Retinal pigment epithelial cell (primary cell): ENCODE measurements at places on chromosomes 5 and 9.

- no peak for DNase-seq
Observed at GRCh38 chr5:151677776-151678545, 8.8 kb downstream of the SPARC start.

DNA sequence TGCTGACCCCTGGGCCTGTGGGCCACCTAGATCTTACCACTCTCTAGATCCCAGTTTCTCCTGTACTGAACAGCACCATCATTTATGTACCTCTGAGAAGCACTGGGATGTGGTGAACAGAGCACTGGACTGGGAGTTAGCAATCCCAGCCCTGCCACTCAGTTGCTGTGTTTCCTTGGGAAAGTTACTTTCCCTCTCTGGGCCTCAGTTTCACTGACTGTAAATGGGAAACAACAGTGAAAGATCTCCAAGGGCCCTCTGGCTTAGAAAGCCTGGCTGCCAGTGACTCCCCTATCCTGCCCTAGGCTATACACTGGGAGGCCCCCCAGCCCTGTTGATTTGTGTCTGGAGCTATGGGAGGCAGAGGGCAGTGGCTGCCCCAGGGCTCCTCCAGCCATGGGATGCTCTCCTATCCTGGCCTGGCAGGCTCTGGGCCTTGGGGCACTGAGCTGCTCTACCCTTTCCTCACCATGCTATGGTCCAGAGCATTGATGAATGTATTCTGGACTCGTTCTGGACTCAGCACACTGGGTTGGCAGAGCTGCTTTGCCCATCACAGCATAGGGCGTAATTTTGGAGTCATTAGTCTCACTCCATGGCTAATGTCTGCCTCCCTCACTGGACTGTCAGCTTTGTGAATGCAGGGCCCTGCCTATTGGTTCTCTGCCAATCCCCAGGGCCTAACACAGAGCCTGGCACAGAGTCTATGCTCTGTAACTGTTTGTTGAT is 99.3 kb downstream of the RGS3 start:
- no peak for DNase-seq

- no peak for DNase-seq
Observed at GRCh38 chr9:132447346-132447745, 37.3 kb downstream of the CFAP77 start.

GRCh38 chr5:91306497-91306896 is 76.6 kb downstream of the ARRDC3 start:
- no peak for DNase-seq

DNA sequence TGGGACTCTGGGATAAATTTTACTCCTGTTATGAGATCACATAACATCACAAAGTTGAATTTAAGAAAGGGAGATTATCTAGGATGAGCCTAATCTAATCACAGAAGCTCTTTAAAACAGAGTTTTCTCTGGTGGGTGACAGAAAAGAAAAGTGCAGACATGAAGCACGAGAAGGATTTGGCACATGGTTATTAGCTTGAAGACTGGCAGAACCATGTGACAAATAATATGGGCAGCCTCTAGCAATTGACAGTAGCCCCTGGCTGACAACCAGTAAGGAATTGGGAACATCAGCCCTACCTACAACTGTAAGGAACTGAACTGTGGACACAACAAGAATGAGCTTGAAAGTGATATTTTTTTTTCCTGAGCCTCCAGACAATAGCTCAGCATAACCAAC is 243.1 kb downstream of the HTR1A start:
- no peak for DNase-seq

DNA sequence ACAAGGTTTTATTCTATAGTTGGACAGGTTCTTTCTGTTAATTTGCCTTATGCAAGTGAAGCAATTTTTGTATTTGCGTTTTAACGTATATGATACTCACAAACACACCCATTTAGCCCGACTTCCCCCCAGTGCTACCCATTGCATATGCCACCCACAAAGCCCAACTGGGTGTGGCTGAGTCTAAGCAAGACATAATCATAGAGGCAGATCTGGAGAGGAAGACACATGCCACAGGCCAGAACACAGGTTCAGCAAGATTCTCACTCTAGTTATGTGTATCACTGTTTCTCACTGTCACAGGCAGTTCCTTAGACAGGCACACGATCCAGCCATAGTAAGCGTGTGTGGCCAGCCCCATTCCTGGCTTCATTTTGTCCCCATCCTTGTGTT is 29.0 kb upstream of the PUM3 start:
- DNase-seq: no peak

GRCh38 chr5:103646698-103647614 is 84.4 kb upstream of the NUDT12 start:
- DNase-seq: no peak

DNA sequence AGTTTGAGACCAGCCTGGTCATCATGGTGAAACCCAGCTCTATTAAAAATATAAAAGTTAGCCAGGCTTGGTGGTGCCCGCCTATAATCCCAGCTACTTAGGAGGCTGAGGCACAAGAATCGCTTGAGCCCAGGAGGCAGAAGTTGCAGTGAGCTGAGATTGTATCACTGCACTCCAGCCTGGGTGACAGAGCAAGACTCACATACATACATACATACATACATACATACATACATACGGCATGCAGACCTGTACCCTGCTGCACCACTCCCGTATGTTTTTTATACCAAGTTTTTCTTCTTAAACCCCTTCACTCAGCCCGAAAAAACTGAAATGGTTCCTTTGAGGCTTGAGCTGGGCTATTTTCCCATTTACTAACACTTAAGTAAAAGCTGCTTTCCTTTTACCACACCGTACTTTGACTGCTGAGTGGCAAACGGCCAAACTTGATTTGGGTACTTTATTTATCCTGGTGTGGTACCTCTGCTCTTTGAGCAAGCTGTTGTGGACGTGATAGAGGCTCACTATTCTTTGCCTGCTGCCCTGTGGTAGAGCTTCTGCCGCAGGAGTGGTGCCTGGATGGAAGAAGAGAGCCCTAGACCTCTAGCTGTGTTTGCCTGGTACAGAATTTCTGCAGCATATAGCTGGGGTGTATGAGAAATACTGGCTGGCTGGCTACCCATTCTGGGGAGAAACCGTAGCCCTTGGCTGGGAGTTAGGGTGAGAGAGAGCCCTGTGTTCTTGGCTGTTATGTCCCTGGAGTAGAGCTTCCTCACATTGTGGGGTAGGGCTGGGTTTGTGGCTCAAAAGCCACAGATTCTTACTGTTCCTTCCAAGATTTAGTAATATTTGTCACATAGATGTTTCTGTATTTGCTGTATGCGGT is 19.4 kb downstream of the IPO11 start:
- DNase-seq: no peak

DNA sequence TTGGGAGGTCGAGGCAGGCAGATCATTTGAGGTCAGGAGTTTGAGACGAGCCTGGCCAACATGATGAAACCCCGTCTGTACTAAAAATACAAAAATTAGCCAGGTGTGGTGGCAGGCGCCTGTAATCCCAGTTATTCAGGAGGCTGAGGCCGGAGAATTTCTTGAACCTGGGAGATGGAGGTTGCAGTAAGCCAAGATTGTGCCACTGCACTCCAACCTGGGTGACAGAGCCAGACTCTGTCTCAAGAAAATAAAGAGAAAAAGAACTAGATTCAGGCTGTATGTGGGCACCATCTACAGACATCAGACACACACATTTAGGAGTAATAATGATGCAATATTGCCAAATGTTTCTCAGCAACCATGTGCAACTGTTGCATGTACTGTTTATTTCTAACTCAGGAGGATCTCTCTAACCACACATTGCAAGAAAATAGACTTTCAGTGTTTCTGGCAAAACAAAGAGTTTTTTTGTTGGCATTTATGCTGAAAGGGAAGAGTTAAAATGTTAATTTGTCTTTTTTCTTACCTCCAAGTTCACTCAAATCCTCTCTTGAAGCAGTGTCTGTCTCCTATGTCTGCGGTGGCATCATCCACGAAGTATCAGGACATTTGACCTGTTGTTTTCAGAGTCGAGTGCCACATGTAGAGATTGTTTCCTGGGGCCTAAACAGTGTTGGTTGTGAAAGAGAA is 5.1 kb upstream of the ORM1 start:
- no peak for DNase-seq

DNA sequence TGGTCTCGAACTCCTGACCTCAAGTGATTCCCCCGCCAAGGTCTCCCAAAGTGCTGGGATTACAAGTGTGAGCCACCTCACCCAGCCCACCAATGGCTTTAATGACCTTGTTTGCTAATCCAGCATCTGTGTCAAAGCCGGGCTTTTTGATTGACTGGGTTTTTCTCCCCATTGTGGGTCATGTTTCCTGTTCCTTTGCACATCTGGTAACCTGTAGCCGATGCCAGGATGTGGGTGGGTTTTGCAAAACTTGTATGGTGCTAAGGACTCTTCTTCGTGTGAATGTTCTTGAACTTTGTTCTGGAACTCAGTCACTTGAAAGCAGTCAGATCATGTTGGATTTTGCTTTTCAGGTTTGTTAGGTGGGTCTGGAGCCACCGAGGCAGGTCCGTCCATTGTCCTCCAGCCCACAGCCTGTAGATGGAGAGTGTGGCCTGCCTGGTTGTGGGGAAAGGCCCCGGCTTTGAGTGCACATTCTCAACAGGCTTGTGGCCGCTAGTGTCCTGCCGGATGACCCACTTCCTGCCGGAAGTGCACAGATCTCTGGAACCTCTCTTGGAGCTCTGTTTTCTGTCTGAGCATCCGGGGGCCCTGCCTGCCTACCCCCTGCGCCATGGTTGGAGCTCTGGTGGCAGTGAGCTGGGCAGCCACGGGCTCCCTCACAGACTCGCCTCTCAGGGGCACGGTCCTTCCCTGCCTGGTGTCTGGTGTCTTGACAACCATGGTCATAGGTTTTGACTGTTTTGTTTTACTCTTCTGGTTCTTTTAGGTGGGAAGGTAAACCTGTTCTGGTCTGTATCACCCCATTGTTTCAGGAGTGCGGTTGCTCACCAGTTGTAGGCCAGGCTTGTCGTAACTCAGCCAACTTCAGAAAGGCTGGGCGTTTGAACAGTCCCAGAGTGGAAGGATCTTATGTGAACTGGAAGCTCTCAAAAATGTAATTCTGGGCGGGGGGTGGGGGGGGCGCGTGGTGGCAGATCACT is 69.6 kb upstream of the CACNA1B start:
- DNase-seq: no peak

DNA sequence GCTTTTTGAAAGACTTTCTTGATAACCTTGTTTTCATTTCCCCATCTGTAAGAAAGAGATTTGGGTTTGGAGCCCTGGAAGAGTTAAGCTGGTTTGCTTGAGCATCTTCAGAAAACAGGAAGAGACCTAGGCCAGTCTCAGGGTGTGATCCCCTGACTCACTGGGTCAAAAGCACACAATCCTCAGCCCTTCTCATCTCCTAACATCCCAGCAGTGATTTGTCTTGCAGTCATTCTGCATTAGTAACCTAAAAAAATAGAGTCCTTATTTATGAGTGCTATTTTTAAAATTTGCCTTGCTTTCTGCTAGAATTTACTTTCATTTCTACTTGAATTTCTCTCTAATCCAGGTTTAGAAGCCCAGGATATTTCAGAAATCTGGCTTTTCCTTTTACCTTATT is 16.4 kb upstream of the ARSB start:
- DNase-seq: no peak

GRCh38 chr9:1332156-1332555 is 282.0 kb downstream of the DMRT2 start:
- no peak for DNase-seq

GRCh38 chr5:64451551-64451950 is 54.3 kb upstream of the RGS7BP start:
- no peak for DNase-seq

- no peak for DNase-seq
Observed at GRCh38 chr9:128473104-128473503, 17.3 kb downstream of the ODF2 start.

- no peak for DNase-seq
Observed at GRCh38 chr5:143957455-143957854, 145.5 kb downstream of the HMHB1 start.

GRCh38 chr5:122880749-122881148 is 35.3 kb downstream of the SNX24 start:
- DNase-seq: no peak

DNA sequence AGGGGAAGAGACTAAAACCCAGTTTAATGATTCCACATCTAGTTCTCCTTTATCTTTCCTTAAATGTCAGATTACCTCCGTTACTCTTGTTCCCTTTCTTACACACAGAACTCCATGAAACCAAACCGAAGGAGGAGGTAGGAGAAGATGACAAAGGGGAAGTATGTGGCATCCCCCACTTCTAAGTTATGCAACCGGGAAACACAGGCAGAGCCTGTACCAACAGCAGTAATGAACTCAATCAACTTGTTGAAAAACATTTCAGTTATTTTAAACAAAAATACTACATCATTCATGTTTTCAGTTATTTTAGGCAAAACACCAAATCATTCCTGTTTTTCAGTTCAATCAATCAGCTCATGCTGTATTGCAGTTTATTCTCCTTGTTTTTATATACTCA is 101.8 kb downstream of the PCSK1 start:
- no peak for DNase-seq

- no peak for DNase-seq
Observed at GRCh38 chr5:87245451-87245850, 22.2 kb upstream of the RASA1 start.

DNA sequence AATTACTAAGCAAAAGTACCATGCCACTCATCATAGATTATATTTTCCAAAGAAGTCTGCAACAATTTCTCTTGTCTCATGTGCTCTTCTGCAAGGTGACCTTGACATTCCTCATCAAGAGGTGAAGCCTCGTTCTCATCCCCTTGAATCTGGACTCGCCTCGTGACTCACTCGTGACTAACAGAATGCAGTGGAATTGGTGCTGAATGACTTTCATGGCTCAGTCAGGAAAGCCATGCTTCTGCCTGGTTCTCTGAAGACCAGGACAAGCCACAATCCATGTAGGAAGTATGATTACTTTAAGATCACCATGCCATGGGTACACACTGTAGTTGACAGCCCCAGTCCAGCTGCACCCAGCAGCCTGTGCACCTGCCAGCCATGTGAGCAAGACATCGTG is 335.8 kb downstream of the GADD45G start:
- no peak for DNase-seq

- DNase-seq: no peak
Observed at GRCh38 chr9:1271367-1271766, 221.2 kb downstream of the DMRT2 start.

DNA sequence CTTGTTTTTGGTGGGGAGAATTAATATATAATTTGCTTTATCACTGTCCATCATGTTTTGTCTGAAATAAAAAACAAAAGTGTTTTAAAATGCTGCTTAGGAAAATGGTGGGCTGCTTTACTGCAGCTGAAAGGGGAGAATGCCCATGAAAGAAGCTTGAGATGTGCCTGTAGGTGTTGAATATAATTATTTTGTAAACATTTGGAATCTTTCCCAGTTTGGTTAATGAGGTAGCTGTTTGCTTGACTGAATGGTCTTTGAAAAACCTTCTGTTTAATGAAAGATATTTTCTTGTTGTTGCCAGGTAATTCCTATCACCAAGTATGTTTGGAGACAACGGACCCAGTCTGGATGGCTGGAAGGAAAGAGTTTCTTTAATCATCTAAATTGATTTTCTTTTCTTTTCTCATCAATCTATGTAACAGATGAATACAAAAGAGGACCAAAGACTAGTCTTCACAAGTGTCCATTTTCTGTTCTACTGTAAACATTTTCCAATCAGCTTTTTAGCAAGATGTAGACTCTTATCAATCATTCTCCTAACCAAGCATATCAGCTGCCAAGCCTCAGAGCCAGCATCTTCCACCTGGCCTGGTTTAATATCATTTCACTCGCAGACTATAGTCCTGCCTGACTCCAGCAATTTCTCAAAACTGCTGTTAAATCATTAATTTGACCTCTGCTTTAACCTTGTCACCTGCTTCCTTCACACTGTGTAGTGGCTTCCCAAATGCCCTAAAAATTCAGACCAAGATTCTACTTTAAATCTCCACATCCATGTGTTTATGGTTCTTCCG is 441.2 kb upstream of the CHD1 start:
- DNase-seq: no peak

- no peak for DNase-seq
Observed at GRCh38 chr9:105355781-105356180, 92.1 kb upstream of the FSD1L start.

- DNase-seq: no peak
Observed at GRCh38 chr5:58255970-58256369, 203.9 kb downstream of the PLK2 start.
